Stimulated activated CD8-positive, alpha-beta memory T cell treated with anti-CD3 and anti-CD28 coated beads, Interleukin-2, amount 100 ng/mL, for 48 hours (primary cell): ENCODE measurements at places on chromosomes 12 and 14.

GRCh38 chr14:35398071-35398584 lies 6.4 kb downstream of the NFKBIA start:
- DNase-seq = no peak

DNA sequence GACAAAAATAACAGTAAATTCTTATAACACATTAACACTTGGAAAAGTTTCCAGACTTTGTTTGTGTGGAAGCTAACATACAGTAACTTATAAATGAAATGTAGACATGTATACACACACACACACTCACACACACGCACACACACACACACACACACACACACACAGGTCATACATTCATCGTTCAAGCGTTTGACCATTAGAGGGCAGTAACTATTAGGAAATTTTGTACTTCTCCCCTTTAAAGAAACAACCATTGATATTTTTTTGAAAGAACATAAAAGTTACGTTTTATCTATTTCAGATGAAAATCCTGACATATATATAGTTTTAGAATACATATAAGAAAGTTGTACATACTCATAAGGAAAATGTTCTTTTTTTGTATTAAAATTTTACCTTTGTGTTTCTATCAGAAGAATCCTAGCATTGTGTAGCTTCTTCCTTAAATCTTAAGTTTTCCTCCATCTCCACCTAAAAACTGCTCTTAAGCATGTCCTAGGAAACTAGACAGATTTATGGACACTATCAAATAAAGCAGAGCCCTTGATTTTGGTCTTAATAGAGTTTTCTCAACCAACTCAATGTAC lies 29.0 kb downstream of the PTPRQ start:
- DNase-seq = no peak

DNA sequence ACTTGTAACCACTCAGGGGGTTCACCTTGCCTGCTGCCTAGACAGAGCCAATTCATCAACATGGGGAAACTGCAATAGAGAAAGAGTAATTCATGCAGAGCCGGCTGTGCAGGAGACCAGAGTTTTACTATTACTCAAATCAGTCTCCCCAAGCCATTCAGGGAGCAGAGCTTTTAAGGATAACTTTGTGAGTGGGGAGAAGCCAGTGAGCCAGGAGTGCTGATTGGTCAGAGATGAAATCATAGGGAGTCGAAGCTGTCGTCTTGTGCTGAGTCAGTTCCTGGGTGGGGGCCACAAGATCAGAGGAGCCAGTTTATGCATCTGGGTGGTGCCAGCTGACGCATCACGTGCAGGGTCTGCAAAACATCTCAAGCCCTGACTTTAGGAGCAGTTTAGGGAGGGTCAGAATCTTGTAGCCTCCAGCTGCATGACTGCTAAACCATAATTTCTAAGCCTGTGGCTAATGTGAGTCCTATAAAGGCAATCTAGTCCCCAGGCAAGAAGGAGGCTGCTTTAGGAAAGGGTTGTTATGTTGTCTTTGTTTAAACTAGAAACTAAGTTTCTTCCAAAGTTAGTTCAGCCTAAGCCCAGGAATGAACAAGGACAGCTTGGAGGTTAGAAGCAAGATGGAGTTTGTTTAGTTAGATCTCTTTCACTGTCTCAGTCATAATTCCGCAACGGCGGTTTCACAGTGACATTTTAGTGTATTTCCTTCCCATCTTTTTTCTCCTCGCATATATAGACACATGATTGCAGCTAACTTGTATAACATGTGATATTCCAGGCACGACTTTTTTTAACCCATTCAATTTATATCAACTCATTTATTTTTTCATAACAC lies 68.9 kb upstream of the NCOR2 start:
- no peak for DNase-seq

DNA sequence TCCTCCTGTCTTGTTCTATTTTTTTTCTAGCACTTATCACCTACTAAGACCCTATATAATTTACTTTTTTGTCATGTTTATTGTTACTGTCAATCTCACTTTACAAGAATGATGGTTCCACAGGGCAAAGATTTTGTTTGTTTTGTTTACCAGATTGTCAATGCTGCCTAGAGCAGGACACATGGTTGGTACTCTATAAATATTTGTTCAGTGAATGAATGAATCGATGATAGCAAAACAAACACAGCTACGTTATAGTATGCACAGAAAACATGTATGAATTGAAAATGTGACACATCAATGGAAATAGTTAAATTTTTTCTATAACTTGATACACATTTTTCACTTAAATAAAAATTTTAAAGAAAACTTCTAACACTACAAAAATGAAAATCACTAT lies 67.1 kb upstream of the KRR1 start:
- no peak for DNase-seq

DNA sequence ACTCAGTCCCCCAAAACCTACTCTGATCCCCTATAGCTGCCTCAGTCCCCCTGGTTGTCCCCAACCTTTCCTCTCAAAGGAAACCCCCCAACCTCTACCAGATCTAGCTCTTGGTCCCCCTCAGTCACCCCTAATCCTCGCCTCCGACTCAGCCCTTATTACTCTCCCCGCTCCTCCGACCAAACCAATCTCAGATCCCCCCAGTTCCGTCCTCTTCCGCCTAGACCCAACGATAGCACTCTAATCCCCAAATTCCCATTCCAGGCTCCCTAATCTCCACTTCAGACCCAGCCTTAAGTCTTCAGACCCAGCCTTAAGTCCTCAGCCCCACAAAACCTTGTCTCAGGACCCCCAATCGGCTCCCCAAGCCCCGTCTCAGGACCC lies 612 bp downstream of the VPS37B start:
- DNase-seq = no peak

DNA sequence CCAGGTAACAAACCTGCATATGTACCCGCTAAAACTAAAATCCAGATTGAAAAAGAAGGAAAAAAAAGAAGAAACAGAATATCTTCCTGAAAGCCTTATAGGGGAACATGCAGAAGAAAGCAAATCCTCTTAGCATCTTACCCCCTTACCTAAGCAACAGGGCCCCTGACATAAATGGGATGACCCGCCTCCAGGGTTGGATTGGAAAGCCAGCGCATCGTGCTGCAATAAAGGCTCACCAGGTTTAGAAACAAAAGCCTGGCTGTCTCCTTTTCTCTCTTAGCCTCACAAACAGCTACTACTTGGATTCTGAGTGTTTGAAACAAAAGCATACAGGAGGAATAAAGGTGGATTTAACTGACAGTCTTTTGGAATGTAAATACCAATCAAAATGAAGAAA lies 13.8 kb upstream of the ADCK1 start:
- no peak for DNase-seq

GRCh38 chr12:57579011-57579410 lies 12.0 kb upstream of the PIP4K2C start:
- DNase-seq = no peak

- no peak for DNase-seq
These were observed 218.9 kb downstream of the AACS start for GRCh38 chr12:125284087-125284486.

DNA sequence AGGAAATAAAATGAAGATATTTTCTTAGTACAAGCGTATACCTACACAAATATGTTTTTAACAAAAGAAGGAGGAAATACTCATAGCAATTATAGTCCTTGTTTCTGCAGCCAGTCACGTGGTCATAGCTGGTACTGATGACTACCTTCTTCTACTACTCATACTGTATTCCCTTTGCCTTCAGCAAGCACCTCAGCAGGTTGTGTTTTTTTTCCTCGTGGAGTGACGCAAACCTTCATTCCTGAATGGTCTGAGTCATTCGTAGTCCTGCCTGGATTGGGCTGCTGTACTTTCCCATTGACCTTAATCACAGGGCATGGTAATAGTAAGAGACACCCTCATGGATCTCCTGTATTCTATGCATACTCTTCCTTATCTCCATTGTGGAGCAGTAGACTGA lies 25.7 kb upstream of the SLC16A7 start:
- no peak for DNase-seq

DNA sequence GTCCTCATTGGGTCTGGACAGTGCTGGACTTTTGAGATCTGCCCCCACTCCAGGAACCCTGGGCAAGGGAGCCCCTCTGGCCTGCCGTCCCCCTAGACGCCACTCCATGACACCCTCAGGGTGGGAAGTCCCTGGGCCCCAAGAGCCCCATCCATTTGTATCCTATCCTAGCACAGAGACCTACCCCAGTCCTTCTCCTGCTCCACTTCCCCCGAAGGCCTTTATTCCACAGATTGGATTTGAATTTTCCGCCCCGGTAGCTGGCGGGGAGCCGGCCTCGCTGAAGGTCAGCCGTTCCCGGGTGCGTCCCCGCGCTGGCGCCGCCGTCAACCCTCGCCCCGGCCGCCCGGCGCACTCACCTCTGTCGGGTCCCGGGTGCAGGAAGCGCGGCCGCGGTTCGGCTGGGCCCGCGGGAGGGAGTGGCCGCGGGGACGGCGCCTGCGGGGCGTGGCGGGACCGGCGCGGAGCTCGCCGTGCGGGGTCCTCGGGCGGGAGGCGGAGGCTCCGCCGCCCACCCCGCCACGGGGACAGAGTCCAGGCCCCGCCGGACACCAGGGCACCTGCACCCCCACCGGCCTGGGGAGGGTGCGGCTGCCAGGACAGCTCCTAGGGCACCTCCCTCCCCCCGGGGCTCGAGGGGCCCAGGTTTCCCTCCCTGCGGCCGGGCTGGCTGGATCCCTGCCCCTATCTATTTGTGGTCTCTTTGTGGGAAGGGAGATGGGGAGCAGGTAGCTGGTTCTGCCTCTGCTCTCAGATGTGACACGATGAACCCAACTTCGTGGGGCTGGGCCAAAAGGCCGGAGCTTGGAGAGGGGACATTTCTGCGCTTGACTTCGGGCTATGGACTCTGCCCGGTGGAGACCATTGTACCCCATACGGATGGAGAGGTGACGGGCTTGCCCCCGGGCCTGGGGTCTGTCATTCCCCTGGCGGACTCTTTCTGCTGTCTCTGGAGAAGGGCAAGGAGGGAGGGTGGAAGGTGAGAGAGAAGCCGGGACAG lies 19.9 kb upstream of the GPR68 start:
- no peak for DNase-seq

DNA sequence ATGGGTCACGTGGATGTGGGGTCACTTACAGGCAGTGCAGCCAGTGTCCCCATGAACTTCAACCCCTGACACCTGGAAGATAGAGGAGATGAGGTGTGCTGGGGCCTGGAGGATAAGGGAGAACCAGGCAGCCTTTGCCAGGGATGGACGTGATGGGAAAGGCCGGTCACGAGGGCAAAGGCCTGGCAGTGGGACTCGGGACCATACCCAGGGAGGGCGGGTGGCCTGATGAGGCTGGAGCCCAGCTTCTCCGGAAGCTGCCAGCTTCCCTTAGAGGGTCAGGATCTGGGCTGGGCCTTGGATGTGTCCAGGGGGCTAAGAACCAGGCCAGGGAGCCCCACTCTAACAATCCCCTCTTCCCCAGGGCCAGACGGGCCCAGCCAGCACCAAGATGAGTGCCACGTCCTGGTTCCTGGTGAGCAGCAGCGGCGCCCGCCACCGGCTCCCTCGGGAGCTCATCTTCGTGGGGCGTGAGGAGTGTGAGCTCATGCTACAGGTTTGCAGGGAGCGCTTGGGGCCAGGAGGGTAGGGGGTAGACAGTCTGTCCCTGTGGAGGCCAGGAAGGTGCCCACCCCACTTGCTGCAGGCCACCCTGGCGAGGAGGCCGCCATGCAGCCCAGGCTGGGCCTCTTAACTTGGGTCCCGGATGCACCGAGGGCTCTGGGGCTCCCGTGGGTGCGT lies 3.1 kb downstream of the CEP170B start:
- DNase-seq = no peak

- no peak for DNase-seq
These were observed 18.0 kb downstream of the CLEC9A start for GRCh38 chr12:10048526-10048925.

DNA sequence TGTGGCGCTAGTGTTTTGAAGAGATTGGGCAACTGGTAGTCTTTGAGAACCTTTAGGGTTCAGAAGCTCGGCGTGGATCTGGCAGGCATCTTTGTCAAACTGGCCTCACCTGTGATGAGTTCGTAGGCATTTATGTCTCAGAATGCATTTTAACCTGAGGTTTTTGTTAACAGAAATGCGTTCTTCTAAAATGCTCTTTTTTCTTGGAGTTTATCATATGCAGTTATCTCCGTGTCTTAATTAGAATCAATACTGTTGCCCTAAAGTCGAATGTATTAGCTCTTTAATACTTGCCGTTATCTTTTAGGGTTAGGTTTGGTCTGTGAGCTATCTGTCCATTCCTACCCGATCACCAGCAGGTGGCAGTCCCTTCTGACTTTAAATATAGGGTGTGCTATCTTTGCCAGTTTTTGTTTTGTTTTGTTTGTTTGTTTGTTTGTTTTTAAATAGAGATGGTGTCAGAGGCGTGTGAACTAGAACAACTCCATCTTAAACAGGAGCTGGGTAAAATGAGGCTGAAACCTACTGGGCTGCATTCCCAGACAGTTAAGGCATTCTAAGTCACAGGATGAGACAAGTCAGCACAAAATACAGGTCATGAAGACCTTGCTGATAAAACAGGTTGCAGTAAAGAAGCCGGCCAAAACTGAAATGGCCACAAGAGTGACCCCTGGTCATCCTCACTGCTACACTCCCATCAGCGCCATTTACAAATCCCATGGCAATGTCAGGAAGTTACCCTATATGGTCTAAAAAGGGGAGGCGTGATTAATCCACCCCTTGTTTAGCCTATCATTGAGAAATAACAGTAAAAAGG lies 1.4 kb downstream of the ATF1 start:
- no peak for DNase-seq

- DNase-seq = no peak
These were observed 74.6 kb downstream of the SLCO1B3 start for GRCh38 chr12:20885116-20885515.

- no peak for DNase-seq
These were observed 88.2 kb downstream of the FSCB start for GRCh38 chr14:44418856-44419255.

- DNase-seq = no peak
These were observed 100.5 kb downstream of the PPM1H start for GRCh38 chr12:62834406-62834805.

GRCh38 chr14:75886636-75887348 lies 95.0 kb downstream of the TGFB3 start:
- DNase-seq = no peak

DNA sequence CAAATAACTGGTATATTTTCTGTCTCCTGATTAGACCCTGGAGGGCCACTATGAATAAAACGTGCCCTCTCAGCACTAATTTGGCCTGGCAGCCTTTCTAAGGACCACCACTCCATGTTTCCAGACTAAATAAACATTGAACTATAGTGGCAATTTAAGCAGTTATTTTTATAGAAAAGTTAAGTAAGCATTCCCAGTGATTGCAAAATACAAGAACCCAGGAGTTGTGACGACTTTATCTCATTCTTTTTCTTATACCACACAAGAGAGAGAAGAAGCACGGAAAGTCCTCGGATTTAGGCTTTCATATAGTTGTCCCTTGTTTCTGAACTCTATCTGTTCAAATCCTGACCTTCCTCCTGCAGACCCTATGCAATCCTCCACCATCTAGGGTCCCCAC lies 23.1 kb upstream of the STRAP start:
- DNase-seq = no peak

- DNase-seq = no peak
These were observed 660.4 kb upstream of the TMEM132C start for GRCh38 chr12:127606476-127607015.

- DNase-seq = no peak
These were observed 1.7 kb downstream of the BTBD7 start for GRCh38 chr14:93331002-93331727.

GRCh38 chr14:89641495-89642175 lies 224.6 kb upstream of the FOXN3 start:
- DNase-seq = no peak

GRCh38 chr14:88463318-88463717 lies 77.9 kb downstream of the SPATA7 start:
- no peak for DNase-seq
